ENCODE measurements at places on chromosomes 13 and 19. TPM values are rescaled to one million over a fixed set of nuclear protein-coding genes. Genes with fewer than 3 reads are reported as not detected.

ZNF492 gene
- not detected for total RNA-seq

ZSCAN1 gene
- not detected for total RNA-seq

CLEC4G gene
- total RNA-seq, result not detected

SYNE4 gene
- total RNA-seq, result 0.22 TPM

ZNF576 gene
- total RNA-seq, result 12.8 TPM

KIR3DL2 gene
- 0.06 TPM for total RNA-seq

TMEM255B gene
- 0.93 TPM for total RNA-seq

LILRA1 gene
- not detected for total RNA-seq

SBSN gene
- 3.5 TPM for total RNA-seq

TARM1 gene
- total RNA-seq, result not detected

SCN1B gene
- 20.2 TPM for total RNA-seq

CCDC169 gene
- 0.22 TPM for total RNA-seq

KIR3DL1 gene
- not detected for total RNA-seq

USHBP1 gene
- 0.02 TPM for total RNA-seq

OVOL3 gene
- 0.45 TPM for total RNA-seq

ZNF880 gene
- total RNA-seq, result 0.69 TPM

CYP4F8 gene
- total RNA-seq, result not detected

CEACAM3 gene
- not detected for total RNA-seq

SHISA7 gene
- not detected for total RNA-seq

CACNG8 gene
- 0.99 TPM for total RNA-seq

APOC1 gene
- total RNA-seq, result 110 TPM

NLRP7 gene
- total RNA-seq, result 0.05 TPM

FGF21 gene
- total RNA-seq, result not detected

ZNF440 gene
- total RNA-seq, result 0.07 TPM

NCR1 gene
- total RNA-seq, result not detected

NOVA2 gene
- 0.90 TPM for total RNA-seq

CBY2 gene
- total RNA-seq, result not detected

C19orf18 gene
- total RNA-seq, result not detected

HSPB6 gene
- total RNA-seq, result 0.27 TPM

CCDC106 gene
- total RNA-seq, result 19.4 TPM

RYR1 gene
- 6.8 TPM for total RNA-seq

SIGLEC8 gene
- not detected for total RNA-seq

FXYD5 gene
- 197 TPM for total RNA-seq

SLC25A42 gene
- total RNA-seq, result 1.0 TPM

ZNF99 gene
- not detected for total RNA-seq

ZNF534 gene
- total RNA-seq, result not detected

PTH2 gene
- not detected for total RNA-seq

LINGO3 gene
- not detected for total RNA-seq

KLF16 gene
- total RNA-seq, result 19.6 TPM

CNFN gene
- total RNA-seq, result 41.3 TPM

LRRC63 gene
- total RNA-seq, result 0.08 TPM

DACT3 gene
- 0.28 TPM for total RNA-seq

GPALPP1 gene
- 10.6 TPM for total RNA-seq

APC2 gene
- 1.5 TPM for total RNA-seq

All from A549 treated with Hydrocortisone at 1 μM for 4 hours (cell line).